Stimulated activated CD4-positive, alpha-beta T cell treated with anti-CD3 and anti-CD28 coated beads, Interleukin-4, amount 100 ng/mL, for 48 hours (primary cell): ENCODE measurements at places on chromosomes 12 and 14.

DNA sequence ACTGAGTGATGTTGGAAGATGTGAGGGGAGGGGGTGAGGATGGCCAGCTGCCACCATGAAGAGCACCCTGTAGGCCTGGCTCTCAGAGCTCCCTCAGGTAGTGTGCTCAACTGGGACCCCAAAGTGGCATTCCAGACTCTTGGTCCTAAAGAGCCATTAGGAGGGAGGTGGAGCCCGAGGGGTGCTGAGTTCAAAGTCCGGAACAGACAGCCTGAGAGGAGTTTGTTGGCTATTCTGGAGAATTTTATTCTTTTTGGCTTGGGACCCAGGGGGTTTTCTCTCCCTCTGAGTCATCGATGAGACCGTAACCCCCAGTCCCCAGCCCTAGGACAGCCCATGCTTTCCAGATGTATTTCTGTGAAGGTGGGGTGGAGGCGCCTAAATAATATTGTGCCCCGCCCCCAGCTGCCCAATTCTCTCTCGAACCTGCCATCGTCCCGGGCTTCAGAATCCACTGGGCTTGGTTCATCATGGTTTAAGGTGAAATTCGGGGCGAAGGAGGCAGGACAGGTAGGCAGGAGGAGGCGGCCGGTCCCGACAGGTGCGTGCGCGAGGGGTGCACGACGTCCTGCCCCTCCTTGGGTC, 690 bp upstream of the RBP5 start:
- no peak for DNase-seq

GRCh38 chr14:24108336-24108874, 6.2 kb upstream of the DCAF11 start:
- DNase-seq = no peak

DNA sequence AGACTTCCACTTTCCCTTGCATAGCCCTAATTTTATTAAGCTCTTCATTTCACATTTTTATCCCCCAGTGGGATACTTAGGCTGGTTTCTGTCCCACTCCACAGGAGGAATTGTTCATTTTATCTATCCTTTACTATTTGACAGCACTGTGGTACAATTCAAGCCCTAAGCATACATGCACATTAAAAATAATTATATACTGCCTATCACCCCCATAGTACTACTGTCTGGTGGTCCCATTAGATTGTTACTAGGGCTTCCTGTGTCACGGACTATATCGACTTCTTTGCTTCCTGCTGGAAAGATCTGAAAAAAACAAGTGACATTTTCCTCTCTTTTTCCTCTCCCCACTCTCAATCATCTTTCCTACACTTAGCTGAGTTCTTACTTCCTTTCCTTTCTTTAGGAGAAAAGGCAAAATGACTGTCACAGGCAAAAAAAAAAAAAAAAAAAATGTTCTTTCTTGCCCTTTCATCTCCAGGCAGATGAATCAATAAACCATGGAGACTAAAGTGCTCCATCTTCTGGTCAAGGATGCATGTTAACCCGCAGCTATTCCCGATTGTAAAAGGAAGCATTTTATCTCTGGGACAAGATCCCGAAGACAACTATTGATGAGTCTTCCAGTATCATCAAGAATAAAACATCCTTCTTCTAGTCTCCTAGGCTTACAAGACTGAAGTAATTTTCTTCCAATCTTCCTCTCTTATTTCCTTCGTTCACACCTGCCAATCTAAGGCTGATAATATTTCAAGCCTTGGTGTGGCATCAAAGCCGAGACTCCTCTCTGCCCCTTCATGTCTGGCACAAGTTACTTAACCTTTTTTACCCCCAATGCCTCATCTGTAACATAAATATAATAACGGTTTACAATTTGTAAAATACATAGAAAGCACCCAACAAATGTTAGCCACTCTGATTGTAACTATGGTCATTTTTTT, 94.4 kb upstream of the PLEKHG7 start:
- DNase-seq = no peak

- DNase-seq = no peak
These were observed 96.5 kb downstream of the UNC79 start for GRCh38 chr14:93527203-93527607.

- no peak for DNase-seq
These were observed 10.3 kb upstream of the LRP1-AS start for GRCh38 chr12:57157588-57158173.
